ENCODE measurements at places on chromosomes 2 and 18. TPM values are rescaled to one million over a fixed set of nuclear protein-coding genes. Genes with fewer than 3 reads are reported as not detected.

SH3RF3 gene
- 1.9 TPM for total RNA-seq

GDF7 gene
- total RNA-seq, result under 0.01 TPM

ZSWIM2 gene
- total RNA-seq, result not detected

SERPINB3 gene
- total RNA-seq, result not detected

KIDINS220 gene
- total RNA-seq, result 84.4 TPM

MERTK gene
- total RNA-seq, result 0.86 TPM

ZNF385B gene
- not detected for total RNA-seq

FBXO48 gene
- total RNA-seq, result 0.32 TPM

GPR75 gene
- 0.52 TPM for total RNA-seq

OXER1 gene
- under 0.01 TPM for total RNA-seq

ALPI gene
- total RNA-seq, result not detected

BOLA3 gene
- 14.5 TPM for total RNA-seq

TPO gene
- not detected for total RNA-seq

ANKRD30BL gene
- not detected for total RNA-seq

PXDN gene
- total RNA-seq, result 73.5 TPM

C2orf72 gene
- not detected for total RNA-seq

RAD51AP2 gene
- not detected for total RNA-seq

FIGN gene
- total RNA-seq, result 0.63 TPM

MC2R gene
- not detected for total RNA-seq

MC5R gene
- not detected for total RNA-seq

GALM gene
- total RNA-seq, result 40.5 TPM

NAT8 gene
- total RNA-seq, result not detected

NT5DC4 gene
- total RNA-seq, result not detected

STAT4 gene
- 0.63 TPM for total RNA-seq

IL1RN gene
- total RNA-seq, result 0.16 TPM

RESP18 gene
- not detected for total RNA-seq

KANSL1L gene
- total RNA-seq, result 14.5 TPM

RNMT gene
- 10.8 TPM for total RNA-seq

SCG2 gene
- 0.09 TPM for total RNA-seq

TTLL4 gene
- total RNA-seq, result 4.1 TPM

PARD3B gene
- 17.0 TPM for total RNA-seq

POLE4 gene
- 19.8 TPM for total RNA-seq

CXXC1 gene
- total RNA-seq, result 57.2 TPM

WDR12 gene
- 29.2 TPM for total RNA-seq

LHCGR gene
- not detected for total RNA-seq

TGIF1 gene
- total RNA-seq, result 80.4 TPM

GLB1L gene
- 18.6 TPM for total RNA-seq

PPP1CB gene
- 160 TPM for total RNA-seq

CCDC68 gene
- total RNA-seq, result under 0.01 TPM

AUP1 gene
- 79.5 TPM for total RNA-seq

ECEL1 gene
- total RNA-seq, result not detected

ANKRD62 gene
- not detected for total RNA-seq

KCNG3 gene
- not detected for total RNA-seq

CXCR2 gene
- not detected for total RNA-seq

PSMA8 gene
- not detected for total RNA-seq

TFCP2L1 gene
- total RNA-seq, result not detected

XDH gene
- total RNA-seq, result 0.17 TPM

BIN1 gene
- total RNA-seq, result 90.5 TPM

ST6GAL2 gene
- total RNA-seq, result not detected

PLEK gene
- total RNA-seq, result not detected

SH2D6 gene
- total RNA-seq, result 0.63 TPM

LOXHD1 gene
- total RNA-seq, result not detected

SERPINB13 gene
- not detected for total RNA-seq

TEKT4 gene
- not detected for total RNA-seq

IGFBP5 gene
- total RNA-seq, result 213 TPM

DPYSL5 gene
- total RNA-seq, result not detected

SLC4A3 gene
- 2.0 TPM for total RNA-seq
